ENCODE measurements at places on chromosomes 2 and 18.

- DNase-seq, result peak; percentile 40
Measured at GRCh38 chr2:58427572-58428095, 186.5 kb upstream of the FANCL start.

DNA sequence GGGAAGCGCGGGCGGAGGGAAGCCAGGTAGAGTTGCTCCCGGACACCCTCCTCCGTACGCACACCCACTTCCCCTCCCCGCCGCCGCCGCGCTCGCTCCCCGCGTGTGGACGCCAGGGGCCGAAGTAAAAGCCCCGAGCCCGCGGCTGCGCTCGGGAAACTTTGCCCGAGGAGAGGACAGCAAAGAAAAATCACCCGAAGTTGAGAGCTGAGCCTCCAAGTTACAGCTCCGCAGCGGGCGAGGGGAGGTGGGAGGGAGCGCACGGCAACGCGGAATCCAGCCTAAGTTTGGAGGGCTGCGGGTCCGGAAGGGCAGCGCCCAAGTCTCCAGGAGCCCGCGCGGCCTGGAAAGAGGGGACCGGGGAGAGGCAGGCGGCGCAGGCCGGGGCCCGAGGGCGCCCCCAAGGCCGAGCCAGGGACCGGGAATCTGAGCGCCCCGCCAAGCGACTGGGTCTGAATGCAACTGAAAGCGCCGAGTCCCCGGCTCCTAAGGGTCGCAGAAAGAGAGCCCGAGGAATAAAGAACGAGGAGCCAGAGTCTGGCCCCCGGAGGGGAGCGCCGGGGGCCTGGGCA is 706 bp upstream of the BCL11A start:
- no peak for DNase-seq

DNA sequence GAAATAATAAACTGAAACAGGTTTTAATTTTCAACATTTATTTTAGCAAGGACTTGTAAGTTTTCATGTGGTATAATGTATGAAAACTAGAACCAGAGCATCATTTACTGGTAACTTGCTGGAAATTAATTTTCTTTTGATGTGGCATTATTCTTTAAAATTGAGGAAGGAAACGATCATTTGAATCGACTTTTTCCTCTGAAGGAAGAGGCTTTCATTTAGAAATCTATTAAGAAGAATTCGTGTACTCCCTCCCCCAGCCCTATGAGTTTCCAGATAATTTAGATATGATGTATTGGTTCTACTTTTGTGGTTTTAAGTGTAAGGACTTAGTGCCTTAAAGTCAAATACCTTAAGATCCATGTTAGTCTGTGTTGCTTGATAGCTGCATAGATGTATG is 2.5 kb downstream of the BABAM2 start:
- no peak for DNase-seq

- no peak for DNase-seq
Measured at GRCh38 chr2:37394796-37395555, 50.5 kb downstream of the QPCT start.

DNA sequence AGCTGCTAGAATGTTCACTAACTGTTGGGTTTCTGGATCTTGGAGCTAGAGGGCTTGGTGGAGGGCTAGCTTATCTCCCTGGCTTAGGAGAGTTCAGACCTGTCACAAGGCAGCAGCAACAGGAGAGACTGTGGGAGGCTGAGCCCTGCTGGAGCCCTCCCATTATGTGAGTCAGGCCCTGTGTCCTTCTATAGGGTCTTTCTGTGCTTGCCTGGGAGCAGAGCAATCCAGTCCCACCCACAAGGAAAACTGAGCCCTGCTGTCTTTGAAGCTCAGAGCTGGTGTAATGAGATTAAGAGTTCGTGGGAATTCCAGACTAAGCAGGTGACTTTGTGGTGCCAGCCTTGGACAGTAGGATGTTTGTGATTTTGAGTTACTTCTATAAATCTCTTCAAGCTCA is 249.0 kb downstream of the TTC32 start:
- DNase-seq, result no peak

DNA sequence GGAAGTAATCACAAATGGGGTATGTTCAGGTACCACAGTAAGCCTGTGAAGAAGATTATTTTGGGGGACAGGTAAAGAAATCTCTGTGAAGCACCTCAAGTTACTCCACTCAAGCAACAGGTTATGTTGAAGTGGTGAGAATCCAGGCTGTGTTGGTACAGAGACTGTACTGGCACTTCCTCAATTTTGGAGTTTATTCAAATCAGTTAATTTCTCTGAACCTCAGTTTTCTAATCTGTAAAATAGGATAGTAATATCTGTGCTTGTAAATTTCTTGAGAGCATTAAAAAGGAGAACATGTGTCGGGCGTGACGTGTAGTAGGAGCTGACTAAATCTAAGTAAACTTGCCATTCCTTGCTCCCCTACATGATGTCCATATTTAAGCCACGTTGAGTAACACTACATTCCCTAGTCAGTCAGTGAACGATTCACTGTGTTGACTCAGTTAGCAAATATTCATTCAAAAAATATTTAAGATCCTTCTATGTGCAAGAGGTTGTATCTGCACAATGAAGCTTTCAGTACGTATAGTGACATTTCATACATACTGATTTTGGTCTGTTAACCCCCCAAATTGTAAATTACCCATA is 504.2 kb downstream of the ZEB2 start:
- no peak for DNase-seq

Data from NCI-H446 (cell line).